Mesothelial cell of epicardium (in vitro differentiated cells): ENCODE measurements at places on chromosomes 3 and 15. TPM values are rescaled to one million over a fixed set of nuclear protein-coding genes. Genes with fewer than 3 reads are reported as not detected.

CAMKV gene
- total RNA-seq, result 0.14 to 0.58 TPM in 2 of 3 replicates, not detected in the other

ASB14 gene
- not detected in 3 replicates for total RNA-seq

BNC1 gene
- 49.5 to 54.0 TPM (median 50.9 TPM) in 3 replicates for total RNA-seq

EPB42 gene
- 0.13 TPM in 1 of 3 replicates, not detected in the others for total RNA-seq

SERINC4 gene
- total RNA-seq, result 0.09 to 0.20 TPM (median 0.18 TPM) in 3 replicates

GRCh38 chr15:33163816-33164215, 30.7 kb downstream of the FMN1 start:
- DNase-seq, result no peak

DNA sequence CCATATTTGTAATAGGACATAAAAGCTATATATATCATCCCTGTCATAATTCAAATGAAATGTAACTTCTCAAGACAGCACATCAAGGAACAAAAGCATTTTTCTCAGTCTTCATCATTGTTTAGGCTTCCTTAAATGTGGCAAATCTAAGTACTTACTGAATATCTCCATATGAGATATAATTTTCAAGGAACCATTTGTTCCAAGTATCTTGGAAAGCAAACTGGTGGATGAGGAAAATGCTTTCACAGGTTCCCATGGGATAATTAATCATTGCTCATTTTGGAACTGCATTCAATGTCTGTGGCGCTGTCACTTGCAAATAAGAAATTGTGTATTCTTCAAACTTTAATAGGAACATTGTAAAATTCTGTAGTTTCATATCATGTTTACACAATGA, 52.6 kb upstream of the ZNF385D start:
- DNase-seq, result no peak

- DNase-seq, result no peak
Observed at GRCh38 chr3:17951241-17951640, 208.8 kb upstream of the TBC1D5 start.

DNA sequence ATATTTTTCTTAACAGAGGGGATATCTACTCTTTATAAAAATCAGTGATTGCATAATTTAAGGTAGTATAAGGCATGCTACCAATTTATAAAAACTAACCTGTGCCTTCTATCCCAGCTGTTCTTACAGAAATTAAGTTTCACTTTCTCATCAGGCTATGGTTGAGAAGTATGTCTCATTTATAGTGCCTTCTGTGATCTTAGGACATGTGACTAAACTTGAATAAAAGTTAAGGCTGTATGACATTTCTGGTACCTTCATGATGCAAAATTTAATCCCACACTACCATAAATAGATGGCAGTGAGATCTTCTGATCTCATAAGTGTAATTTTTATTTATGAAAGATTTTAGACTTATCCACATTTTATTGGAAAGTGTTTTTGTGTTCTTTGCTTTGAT, 12.6 kb downstream of the TIPARP start:
- no peak for DNase-seq

DNA sequence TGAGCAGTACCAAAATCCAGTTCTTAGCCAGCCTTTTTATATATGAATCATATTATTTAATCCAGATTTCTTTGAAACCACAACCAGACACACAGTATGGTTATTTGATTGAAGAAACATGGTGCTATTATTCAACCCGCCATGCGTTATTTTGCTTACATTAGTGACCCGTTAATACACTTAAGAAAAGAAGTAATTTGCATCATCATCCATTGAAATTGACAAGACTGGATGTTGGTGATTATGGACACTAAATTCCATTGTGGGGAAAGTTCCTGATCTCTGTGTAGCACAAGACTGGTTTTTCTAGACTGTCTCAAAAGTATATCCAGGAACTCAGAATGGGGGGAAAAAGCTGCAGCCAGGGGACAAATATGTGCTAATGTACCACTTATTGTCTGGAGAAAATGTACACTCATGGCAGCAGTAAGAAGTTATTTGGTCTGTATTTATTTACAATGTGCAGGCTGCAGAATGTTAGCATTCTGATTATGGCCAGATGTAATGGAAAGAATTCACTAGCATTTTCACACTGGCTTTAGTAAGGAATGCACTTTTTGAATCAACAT, 80.3 kb downstream of the FILIP1L start:
- no peak for DNase-seq

GRCh38 chr3:127092776-127093175, 100.2 kb upstream of the PRR23E start:
- no peak for DNase-seq

DNA sequence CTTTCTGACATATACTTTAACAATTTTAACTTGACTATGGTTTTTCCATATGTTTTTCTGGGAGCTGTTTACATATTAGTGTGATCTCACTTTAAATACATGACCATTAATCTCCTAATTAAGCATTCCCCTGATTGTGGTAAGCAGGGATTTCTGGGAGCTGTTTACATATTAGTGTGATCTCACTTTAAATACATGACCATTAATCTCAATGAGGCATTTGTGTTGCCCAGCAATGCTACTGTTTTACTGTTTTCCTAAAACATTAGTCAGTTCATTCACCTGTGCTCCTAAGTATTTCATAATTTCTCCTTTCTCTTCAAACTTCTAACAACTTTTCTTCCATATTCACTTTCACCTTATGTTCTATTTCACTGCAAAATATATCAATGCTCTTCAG, 3.6 kb upstream of the GRAMD1C start:
- DNase-seq, result no peak

DNA sequence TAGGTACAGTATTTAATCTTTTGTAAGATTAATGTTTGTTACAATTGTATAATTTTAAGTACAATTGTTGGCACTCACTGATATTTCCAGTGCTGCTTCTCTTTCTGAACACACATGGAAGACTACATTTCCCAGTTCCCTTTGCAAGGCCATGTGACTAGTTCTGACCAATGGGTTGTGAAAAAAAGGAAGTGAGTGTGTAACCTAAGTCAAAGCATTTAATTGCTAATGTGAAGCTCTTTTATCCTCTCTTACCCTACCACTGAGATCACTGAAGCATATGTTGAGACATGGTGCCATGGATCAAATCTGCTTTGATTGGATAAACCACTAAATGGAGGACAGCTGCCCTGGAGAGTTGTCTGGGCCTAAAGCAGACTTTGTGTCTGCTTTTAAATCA, 83.9 kb upstream of the PLXND1 start:
- DNase-seq, result no peak

DNA sequence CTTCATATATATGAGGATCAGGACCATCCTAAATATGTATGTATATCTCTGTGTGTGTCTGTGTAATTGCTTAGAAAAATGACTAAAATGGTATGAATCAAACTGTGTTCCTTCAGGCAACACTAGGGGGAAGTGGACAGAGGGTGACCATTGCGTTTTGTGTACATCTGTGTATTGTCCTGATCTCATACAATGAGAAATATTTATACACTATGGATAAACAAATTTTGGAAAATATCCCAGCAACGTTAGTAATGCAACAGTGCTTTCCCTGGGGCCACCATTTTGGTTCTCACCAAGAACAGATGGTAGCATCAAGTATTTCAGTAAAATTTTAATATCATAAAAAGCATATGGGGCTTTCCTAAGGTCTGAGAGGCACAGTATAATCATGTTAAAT, 130.1 kb downstream of the PTPRG start:
- no peak for DNase-seq

- DNase-seq, result no peak
Observed at GRCh38 chr3:5001805-5002173, 22.6 kb downstream of the BHLHE40 start.

DNA sequence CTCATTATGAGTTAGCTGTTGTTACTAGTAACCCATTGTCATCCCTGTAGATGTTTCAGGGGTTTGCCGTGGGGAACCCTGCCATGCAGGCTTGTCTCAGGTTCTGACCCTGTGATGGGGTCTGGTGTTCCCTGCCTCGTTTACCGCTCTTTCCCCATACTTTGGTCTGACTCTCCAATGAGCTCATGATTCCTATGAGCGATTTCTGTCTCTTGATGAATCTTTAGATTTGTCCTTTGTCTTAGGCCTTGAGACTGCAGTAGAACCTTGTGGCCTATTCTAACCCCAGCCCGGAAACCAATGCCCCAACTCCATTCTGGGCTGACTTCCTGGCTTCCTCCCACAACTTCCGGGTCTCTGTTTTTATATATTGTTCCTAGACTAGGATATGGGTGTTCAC, 11.3 kb upstream of the IQGAP1 start:
- DNase-seq, result no peak
